ENCODE measurements at places on chromosomes 1 and 21.

- DNase-seq, result peak; percentile 40
Observed at GRCh38 chr1:5509664-5510452, 482.4 kb downstream of the NPHP4 start.

DNA sequence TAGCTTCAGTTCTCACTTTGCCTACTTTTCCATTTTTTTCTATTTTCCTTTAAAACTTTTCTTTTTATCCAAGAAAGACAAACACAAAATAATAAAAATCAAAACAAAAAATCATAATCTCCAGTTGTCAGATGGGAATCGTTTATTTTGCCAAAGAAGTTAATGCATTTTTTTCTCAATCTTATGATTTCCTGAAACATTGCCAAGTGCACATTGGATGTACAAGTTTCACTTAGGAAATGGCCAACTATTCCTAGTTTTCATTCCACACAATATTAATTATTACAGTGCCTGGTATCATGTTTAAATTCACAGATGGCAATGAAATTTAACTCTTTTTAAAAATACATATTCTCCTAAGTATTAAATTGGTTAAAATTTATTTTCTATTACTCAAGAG lies 1050.5 kb downstream of the TTLL7 start:
- DNase-seq, result no peak

GRCh38 chr1:230609208-230609607 lies 33.1 kb upstream of the COG2 start:
- no peak for DNase-seq

- DNase-seq, result no peak
Observed at GRCh38 chr1:44576456-44577150, 97.7 kb downstream of the TMEM53 start.

GRCh38 chr1:217617126-217617525 lies 13.8 kb downstream of the GPATCH2 start:
- DNase-seq, result no peak

DNA sequence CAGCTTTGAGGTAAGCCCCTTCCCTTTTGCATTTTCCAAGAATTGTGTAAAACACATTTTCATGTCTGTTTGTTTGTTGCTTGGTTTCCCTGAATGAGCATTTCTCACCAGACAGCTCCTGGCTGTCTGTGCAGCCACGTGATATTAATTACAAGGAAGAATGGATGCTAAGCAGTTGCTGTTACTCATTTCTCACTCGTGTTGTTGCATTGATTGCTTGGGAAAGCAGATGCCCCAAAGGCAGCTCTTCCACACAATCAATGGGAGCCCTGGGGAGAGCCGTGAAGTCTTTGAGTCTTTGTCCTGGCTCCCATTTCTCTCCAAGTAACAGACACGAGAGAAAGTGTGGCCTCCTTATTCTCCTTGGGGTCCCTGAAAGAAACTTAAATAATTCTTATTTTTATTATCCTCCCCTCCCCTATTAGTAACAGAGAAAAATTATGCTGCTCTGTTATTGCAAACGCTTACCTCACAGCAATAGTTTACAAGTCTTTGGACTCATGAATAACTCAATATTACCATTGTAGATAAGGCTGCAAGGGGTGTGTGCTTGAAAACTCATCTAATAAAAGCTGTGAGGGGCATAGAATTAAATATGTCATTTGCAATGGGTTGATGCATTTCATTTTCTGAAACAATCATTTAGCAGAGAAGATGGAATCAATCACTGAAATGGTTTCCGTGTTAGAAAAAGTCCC lies 127.7 kb upstream of the CAMK1G start:
- no peak for DNase-seq

DNA sequence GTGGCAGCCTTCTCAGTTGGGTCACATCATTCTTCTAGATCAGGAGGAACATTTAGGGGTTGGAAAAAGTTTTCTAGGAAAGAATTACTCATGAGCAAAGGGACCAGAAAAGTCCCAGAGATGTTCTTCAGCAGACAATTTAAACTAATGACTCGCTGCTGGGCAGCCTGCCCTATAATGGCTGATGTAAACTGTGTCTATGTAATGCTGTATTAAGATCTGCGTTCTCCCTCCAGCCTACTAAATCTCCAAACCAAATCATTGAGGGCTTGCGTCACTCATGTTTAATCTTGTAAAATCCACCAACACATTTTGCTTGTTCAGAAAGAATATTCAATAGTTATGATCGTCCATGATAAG lies 92.1 kb downstream of the LRRC8C start:
- no peak for DNase-seq

- DNase-seq, result no peak
Observed at GRCh38 chr1:204652497-204652896, 33.0 kb downstream of the LRRN2 start.

DNA sequence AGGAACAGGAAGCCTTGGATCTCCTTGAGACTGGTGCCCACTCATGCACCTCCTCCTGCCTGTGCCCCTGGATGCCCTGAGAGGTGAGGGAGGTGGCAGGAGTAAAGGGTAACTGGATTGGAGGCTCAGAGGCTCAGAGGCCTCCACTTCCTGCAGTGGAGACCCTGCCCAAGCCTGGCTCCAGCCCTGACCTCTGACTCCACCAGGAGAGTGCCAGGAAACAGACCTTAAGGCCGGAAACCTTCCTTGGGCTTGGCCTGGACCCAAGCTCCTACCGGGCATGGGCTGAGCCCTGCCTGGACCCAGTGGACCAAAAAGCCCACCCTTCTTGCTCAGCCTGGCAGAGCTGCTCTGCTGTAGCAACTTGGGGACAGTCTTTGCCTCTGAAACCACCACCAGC lies 15.0 kb upstream of the CELA3B start:
- no peak for DNase-seq

GRCh38 chr1:51285055-51285454 lies 45.3 kb downstream of the TTC39A start:
- no peak for DNase-seq

- DNase-seq, result no peak
Observed at GRCh38 chr1:200454425-200454824, 44.6 kb upstream of the ZNF281 start.

- no peak for DNase-seq
Observed at GRCh38 chr1:89910780-89911179, 84.1 kb upstream of the ZNF326 start.

DNA sequence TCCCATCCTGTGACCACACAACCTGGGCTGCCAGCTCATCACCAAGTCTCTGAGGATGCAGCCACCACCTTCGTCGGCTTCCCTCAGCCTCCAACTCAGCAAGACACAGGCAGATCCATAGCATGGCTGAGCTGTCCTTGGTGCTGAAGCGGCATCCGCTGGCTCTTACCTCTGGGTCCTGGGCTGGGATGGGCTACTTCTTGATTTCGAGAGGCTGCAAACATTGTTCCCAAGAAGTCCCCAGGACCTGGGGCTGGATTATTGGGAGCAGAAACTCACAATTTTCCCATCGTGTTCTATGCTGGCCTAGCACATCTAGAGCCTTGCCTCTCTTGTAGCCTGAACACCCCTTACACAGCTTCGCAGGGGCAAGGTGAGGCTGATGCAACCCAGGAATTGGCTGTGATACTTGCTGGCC lies 24.9 kb upstream of the C1QA start:
- DNase-seq, result peak; percentile 12

DNA sequence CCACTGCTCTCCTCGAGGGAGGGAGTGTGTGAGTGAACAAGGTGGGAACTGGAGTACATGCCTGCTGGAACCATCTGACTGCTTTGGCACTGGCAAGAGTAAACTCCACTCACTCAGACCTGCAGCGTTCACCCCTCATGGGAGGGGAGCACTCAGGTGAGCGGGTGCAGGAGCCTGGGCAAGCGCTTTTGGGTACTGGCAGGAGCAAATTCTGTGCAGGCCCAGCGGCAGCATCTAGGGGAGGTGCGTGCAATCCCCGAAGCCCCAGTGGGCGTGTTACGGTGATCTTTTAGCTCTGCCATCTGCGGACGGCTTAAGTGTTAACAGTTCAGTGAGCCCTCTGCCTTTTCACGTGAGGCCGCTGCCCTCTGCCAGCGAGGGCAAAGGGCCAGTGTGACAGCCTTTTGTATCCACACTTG lies 127.4 kb downstream of the PATJ start:
- no peak for DNase-seq

GRCh38 chr1:180435566-180435965 lies 66.8 kb downstream of the ACBD6 start:
- DNase-seq, result no peak

- DNase-seq, result no peak
Observed at GRCh38 chr1:234721476-234722269, 111.7 kb upstream of the IRF2BP2 start.

GRCh38 chr1:243354511-243355153 lies 98.8 kb downstream of the SDCCAG8 start:
- no peak for DNase-seq

Data from stimulated activated CD4-positive, alpha-beta T cell treated with anti-CD3 and anti-CD28 coated beads, Interleukin-12 subunit alpha, Interleukin-12 subunit beta, amount 100 ng/mL, for 48 hours (primary cell).